ENCODE measurements at places on chromosomes 3 and 15.

- DNase-seq = no peak
Observed at GRCh38 chr3:106765342-106765741, 611.9 kb upstream of the CCDC54 start.

DNA sequence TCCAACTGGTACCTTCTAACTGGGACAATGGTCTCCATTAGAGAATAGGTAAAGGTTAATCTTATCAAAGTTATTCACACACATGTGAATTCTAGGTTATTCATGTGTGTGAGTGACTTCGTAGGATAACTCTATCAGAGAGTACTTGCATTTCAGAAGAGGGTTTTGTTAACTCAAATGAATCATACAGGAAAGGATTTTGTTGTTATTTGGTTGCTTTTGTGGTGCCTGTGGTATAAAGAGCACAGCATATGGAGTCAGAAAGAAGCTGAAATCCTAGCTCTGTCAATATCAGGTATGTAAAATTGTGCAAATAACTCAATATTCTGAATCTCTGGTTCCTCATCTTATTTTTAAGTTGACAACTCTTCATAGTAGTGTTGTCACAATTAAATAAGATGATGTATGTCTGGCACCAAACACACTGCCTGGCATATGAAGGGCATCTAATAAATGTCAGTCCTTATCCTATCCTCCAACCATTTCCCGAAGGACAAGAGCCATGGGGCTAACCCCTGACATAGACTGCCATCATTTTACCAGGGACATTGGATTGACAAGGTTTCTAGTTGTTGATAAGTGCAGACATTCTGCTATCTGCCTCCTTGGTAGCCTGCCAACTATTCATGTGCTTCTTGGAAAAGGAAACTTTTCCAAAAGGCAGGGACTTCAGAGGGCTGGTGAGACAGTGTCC lies 48.7 kb upstream of the CMSS1 start:
- no peak for DNase-seq

- DNase-seq = no peak
Observed at GRCh38 chr15:58492661-58493397, 61.0 kb downstream of the LIPC start.

DNA sequence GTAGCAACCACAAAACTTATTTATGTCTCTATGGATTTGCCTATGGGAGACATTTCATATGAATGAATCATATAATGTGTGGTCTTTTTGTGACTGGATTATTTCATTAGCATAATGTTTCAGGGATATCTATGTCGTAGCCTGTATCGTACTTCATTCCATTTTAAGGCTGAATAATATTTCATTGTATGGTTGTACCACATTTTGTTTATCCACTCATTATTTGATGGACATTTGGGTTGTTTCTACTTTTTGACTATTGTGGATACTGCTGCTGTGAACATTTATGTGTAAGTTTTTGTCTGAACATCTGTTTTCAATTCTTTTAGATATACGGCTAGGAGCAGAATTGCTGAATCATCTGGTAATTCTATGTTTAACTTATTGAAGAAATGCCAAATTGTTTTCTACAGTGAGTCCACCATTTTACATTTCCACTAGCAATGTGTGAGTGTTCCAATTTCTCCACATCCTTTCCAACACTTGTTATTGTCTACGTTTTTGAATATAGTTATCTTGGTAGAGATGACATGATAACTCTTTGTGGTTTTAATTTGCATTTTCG lies 134.4 kb upstream of the DAZL start:
- DNase-seq = peak; percentile 90

- no peak for DNase-seq
Observed at GRCh38 chr3:4685673-4686345, 192.7 kb downstream of the ITPR1 start.

- DNase-seq = no peak
Observed at GRCh38 chr15:96977886-96978285, 647.4 kb downstream of the NR2F2 start.

GRCh38 chr3:121567649-121568048 lies at the start of gene ARGFX:
Gene ARGFX (plus strand): TSS chr3:121567949. CDS start chr3:121570714, 2,765 bp downstream.
- DNase-seq = no peak

- no peak for DNase-seq
Observed at GRCh38 chr3:152084441-152085158, 184.1 kb upstream of the MBNL1 start.

GRCh38 chr15:101148881-101149664 lies 102.8 kb downstream of the CHSY1 start:
- DNase-seq = no peak

DNA sequence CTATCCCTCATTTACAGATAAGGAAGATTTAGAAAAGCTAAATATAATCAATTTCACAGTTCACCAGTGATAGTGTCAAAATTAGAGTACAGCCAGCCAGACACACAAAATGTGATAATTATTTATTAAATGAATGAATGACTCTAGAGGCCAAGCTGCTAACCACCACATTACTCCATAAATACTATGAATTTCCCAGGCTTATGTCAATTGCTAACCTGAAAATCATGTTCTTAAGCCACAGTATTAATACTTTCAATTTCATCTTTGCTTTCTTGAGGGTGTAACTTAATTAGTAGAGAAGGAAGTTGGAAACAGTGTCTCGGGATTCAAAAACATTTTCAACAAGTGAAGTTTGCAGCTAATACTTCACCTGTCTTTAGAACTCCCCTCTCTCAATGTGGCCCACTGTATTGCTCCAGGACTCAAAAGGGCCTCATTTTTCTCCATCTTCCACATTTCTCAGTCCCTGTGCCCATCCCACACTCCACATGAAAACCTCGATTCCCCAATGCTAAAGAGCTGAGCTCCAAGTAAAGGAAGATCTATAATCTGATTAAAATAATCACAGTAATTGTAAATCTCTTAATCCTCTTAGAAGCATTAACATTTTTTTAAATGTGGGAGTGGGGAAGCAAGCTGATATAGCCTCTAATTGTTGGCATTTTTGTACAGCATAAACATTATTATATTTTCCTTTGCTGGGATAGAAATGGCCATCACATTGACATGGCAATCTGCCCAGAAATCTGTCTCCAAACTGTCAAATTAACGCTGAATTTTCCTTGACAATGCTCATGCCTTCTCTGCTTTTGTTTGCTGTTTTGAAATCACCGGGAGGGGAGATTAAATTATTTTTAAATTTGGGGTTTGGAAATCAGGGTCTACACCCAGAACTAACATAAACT lies 765.1 kb downstream of the ROBO1 start:
- no peak for DNase-seq

DNA sequence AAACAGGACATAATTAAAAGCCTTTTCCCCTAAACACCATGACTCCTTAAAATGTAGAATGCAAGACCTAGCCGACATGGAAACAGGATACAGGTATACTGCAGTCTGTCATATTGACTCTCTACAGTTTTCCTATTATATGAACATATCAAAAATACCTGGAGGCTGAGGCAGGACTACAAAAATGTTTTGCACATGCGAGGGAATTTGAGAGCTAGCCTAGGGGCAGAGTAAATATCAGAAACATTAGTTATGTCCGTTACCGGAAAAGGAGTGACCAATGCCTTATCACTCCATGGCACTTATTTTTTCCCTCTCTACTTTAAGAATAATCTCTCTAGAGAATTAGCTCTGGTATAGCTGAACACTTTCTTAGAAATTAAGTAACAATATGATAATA lies 732.3 kb downstream of the TUSC7 start:
- no peak for DNase-seq

- no peak for DNase-seq
Observed at GRCh38 chr15:64904189-64904588, 7.5 kb upstream of the ANKDD1A start.

- no peak for DNase-seq
Observed at GRCh38 chr3:140378571-140379340, 299.1 kb upstream of the TRIM42 start.

DNA sequence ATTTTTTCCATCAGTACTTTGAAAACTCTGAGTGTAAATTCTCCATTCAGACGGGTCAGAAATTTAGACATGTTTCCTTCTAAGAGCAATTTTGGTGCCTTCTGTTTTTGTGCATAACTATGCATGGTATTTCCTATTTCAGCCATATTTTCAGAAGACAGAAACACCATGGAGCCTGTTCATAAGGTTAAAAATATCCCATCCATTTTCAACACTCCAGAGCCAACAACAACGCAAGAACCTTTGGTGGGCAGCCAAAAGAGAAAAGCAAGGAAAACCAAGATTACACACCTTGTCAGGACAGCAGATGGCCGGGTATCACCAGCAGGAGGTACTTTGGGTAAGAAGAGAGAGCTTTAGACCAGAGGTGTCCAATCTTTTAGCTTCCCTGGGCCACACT lies 275.6 kb downstream of the BBX start:
- peak; percentile 25 for DNase-seq

GRCh38 chr15:100152463-100152862 lies 189.3 kb downstream of the ADAMTS17 start:
- DNase-seq = no peak

DNA sequence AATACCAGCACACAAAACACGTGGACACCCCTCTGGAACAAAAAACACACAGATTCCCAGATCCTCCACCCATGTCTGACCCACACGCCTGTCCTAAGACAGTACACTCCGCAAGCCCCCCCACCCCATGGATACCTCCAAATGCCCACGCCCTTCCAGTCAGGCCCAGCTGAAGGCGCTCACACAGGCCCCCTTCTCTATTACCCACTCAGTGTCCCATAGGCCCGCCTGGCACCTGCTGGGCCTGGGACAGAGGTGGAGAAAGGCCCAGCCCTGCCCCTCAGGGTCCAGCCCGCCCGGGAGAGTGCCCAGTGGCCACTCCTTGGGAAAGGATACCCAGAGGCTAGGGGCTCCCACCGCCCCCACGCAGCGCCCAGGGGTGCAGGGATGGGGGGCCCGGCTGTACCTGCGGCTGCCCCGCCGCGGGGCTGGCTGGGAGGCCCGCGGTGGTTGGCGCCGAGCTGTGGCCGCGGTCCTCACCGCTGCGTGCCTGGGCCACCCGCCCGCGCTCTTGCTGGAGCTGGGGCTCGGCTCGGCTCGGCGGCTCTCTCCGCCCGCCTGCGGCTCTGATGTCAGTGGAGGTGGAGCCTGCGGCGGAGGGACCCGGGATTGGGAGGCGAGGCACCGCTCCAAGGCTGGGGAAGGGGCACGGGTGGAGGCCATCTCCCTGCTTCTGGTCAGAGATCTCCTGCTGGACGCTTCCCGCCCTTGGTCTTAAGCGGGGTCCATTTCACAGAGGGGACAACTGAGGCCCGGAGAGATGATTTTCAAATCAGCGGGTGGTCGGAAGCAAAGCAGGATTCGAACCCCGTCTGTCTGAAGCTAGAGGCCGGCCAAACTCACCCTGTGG lies at the start of gene CAMK1:
TSS of gene CAMK1 (minus strand) at position 522 of the 850 bp plus-strand sequence. CDS start 2,198 bp downstream, outside the sequence.
- no peak for DNase-seq

GRCh38 chr3:151918253-151919029 lies 45.0 kb downstream of the SUCNR1 start:
- peak; percentile 40 for DNase-seq

- no peak for DNase-seq
Observed at GRCh38 chr3:67897351-67898336, 243.2 kb upstream of the SUCLG2 start.

GRCh38 chr3:127886231-127886955 lies 28.6 kb upstream of the KBTBD12 start:
- no peak for DNase-seq

GRCh38 chr15:71646767-71647486 lies 163.4 kb upstream of the NR2E3 start:
- DNase-seq = no peak

- DNase-seq = no peak
Observed at GRCh38 chr3:4591669-4592068, 98.5 kb downstream of the ITPR1 start.

GRCh38 chr3:8663177-8664061 lies 18.8 kb upstream of the SSUH2 start:
- no peak for DNase-seq

GRCh38 chr3:81443457-81443782 lies 318.0 kb downstream of the GBE1 start:
- no peak for DNase-seq

DNA sequence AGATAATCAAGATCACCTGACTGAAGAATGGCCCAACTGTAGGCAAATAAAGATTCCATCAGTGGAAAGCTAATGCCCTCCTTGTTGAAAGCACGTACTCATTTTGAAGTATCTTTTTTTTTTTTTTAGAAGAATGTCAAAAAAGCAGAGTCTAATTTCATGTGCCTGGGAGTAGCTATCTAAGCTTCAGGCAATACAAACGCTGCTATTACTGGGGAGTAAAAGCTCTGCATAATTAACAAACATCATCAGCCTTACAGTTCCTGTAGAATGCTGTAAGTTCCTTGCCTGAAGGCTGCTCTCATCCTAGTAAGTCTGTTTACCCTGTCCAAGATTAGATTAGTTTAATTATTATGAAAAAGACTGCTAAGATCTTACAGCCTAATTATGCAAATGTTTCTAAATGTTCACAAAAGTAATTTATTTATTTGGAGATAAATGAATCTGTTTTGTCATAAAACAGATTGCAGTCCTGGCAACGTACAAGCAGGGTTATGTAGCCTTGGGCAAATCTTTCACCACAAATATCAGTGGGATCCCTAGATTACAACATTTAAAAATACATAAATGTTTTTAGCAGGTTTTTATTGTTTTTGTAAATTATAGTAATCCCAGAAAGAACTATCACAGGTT lies 451.3 kb upstream of the AGTR1 start:
- DNase-seq = no peak

- DNase-seq = no peak
Observed at GRCh38 chr3:153138276-153139210, 23.5 kb upstream of the RAP2B start.

DNA sequence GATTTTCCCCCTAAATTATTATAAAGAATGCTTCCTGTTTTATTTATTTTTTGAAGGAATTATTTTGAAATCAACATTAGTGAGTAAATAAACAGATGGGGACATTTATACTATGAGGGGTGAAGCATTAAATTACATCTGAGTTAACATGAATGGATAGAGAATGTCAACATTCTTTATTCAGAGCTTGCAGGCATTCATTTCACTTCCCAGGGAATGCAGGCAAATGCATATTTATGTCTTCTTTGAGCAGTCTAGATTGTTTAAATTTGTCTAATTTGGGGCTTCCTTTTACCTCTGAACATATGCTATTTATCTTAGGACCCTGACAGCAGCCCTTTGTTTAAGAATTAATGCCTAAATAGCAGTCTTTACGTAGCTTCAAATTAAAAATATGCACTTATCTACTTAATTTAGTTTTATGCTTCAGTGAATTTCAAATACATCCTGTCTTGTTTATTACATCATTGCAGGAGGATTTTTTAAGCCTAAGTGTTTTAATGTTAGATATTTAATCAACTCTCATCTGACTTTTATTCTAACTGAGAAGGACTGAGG lies 630.5 kb upstream of the LMCD1 start:
- no peak for DNase-seq

DNA sequence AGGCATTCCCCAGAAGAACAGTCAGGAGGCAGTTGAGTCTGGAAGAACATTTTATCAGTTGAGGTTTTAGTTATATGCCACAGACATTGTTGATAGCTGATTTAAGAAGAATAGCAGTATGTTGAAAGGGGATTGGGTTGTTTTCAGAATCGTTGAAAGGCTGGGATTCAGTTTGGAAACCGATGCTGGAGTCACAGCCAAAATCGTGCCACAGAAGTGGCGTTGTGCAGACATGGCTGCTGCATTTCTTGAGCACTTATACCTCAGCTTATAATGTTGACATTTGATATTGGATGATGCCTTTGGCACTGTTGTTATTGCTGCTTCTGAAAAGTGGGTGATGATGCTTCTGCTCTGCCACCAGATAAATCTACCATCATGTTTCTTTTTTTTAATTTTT lies 16.1 kb downstream of the SLMAP start:
- no peak for DNase-seq

Measured in fibroblast of skin of left biceps (primary cell).